ENCODE measurements at places on chromosomes 11 and 22. TPM values are rescaled to one million over a fixed set of nuclear protein-coding genes. Genes with fewer than 3 reads are reported as not detected.

The SYNGR1 gene
- total RNA-seq = 0.47 TPM

The OR10A2 gene
- not detected for total RNA-seq

The OR51E2 gene
- not detected for total RNA-seq

- H3K36me3 ChIP-seq = peaks cover 8% of the 10 kb centered on the region
- H3K4me3 ChIP-seq = peak overlapping the region; percentile 9
- peaks cover 9% of the 10 kb centered on the region for H3K4me1 ChIP-seq
- peaks cover 51% of the 10 kb centered on the region for H3K27me3 ChIP-seq
- no peak for DNase-seq
Measured at GRCh38 chr22:50167689-50168489, 2.6 kb upstream of the PANX2 start.

DNA sequence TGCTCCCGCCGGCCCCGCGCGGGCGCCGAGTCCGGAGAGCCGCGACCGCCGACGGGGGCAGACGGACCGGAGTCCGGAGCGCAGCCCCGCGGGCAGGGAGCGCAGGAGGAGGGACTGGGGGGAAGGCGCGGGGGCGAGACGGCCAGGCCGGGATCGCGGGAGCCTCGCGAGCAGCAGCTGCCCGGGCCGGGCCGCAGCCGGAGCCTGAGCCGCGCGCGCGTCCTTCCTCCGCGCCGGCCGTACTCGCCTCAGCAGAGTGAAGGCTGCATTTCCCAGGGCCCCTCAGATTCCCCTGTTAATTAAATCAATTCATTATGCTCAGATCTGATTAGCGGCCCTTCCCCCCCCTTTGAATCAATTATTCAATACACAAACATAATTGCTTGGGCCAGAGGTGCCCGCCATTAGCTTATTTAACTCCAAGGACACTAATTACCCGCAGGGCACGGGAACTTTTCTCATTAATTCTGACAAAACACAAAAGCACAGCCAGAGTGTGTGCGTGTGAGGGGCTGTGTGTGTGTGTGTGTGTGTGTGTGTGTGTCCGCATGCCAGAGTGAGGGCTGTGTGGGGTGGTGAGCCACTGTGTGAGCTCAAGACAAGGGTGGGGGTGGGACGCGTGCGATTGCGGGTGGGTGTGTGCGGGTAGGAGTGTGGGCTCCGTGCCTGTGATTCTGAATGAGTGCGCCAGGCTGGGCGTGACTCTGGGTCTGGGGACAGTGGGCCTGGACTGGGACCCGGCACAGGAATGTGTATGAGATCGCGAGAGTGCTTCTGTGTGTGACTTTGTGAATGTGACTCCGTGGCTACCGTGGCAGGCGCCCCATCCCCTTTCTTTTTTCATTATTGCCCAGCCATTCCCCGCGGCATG, 5.1 kb upstream of the LMO1 start:
- H3K4me1 ChIP-seq = peaks cover 9% of the 10 kb centered on the region
- no peak overlapping the region for H3K27ac ChIP-seq
- no peak for DNase-seq
- H3K4me3 ChIP-seq = peak overlapping the region; percentile 66
- peaks cover 66% of the 10 kb centered on the region for H3K27me3 ChIP-seq

DNA sequence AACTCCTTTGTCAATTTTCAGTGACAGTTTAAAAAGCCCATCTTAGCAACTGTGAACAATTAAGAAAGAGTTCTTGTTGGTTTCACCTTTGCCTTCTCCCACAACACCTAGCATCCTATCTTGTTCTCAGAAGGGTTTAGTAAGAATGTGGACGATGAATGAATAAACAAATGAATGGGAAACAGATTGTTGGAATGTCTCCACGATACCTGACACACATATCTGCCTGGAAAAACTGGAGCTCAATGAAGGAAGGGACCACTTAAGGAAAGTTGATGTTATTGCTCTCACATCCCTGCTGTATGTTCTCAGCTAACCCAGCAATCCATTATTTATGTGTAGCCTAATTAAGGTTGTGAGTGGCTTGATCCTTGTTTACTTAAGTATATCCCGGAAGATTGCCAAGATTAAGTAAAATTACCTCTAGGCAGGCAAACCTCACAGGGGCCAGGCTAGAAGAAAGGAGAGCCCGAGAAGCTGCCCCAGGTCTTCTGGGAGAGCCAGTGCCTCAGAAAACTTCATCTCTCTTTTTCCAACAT, 286.4 kb downstream of the NXPE2 start:
- no peak for DNase-seq
- no peaks in the 10 kb centered on the region for H3K27me3 ChIP-seq
- no peak overlapping the region for H3K4me3 ChIP-seq
- no peaks in the 10 kb centered on the region for H3K4me1 ChIP-seq
- no peak overlapping the region for H3K27ac ChIP-seq

GRCh38 chr11:15625691-15626090, 511.0 kb downstream of the INSC start:
- no peak for DNase-seq
- peaks cover 81% of the 10 kb centered on the region for H3K27me3 ChIP-seq
- H3K4me3 ChIP-seq = no peak overlapping the region
- no peaks in the 10 kb centered on the region for H3K4me1 ChIP-seq

The APOL5 gene
- not detected for total RNA-seq

GRCh38 chr11:32510039-32510438, 73.6 kb upstream of the EIF3M start:
- no peak for DNase-seq
- H3K4me1 ChIP-seq = peaks cover 2% of the 10 kb centered on the region
- no peak overlapping the region for H3K4me3 ChIP-seq
- H3K27me3 ChIP-seq = peaks cover 27% of the 10 kb centered on the region

DNA sequence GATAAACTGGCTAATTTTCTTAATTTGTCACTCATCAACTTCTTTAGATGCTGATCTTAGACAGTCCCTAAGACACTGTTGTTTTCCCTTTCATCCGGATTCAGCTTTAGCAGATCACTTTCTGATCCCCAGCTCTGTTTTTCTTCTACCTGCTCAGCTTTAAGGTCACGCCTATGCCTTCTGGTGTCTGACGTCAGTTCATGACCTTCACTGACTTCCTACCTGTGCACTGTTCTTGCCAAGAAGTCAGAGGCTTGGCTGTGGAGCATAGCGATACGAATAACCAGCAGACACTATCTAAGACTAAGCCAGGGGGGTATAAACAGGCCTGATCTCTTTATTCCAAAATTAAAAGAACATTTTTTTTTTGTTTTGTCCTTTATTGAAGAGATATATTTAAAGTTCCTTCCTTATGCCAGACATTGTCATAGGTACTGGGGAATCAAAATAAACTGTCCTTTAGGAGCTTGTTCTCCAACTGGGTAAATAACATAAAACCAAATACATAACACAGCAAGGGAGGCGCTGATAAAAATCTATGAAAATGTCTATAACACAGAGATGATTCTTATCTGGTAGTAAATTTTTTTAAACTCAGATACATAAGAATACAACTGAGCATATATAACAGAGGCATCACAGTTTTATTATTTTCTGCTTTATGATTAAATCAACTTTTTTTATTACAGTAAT, 352.2 kb upstream of the CTSC start:
- DNase-seq = no peak
- peaks cover 14% of the 10 kb centered on the region for H3K27me3 ChIP-seq
- H3K36me3 ChIP-seq = no peaks in the 10 kb centered on the region
- peaks cover 2% of the 10 kb centered on the region for H3K4me1 ChIP-seq

DNA sequence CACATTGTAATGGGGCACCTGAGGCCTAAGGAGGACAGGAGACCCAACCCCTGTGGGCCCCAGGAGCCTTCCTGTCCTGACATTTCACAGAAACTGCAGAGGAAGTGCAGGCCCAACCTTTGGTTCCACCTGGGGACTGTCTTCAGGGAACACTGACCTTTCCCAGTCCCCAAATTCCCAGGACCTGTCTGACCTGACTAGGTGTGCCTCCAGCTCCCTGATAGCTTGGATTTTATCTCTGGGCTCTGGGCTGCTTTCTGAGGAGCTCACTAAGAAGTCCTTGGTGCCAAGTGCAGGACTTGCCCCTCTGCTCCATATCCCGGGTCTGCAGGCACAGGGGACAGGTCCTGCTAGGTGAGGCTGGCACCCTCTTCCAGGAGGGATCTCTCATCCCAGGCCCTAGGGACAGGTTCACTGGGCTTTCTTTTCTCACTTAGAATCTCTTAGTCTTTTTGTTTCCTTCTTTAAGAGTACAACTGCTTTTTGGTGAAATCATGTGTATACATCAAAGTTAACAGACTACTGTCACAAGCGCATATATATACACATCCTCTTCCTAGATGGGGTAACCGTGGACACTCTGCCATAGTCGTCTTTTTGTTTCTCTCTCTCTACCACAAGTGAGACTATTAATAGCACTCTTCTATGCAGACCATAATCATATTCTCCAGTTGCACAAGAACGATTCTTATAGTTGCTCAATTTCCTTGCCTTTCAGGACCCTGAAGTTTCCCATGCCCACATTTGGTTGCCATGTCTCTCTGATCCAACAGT, 72.0 kb upstream of the IGLL5 start:
- peak overlapping the region; percentile 19 for H3K27ac ChIP-seq
- H3K27me3 ChIP-seq = no peaks in the 10 kb centered on the region
- peaks cover 60% of the 10 kb centered on the region for H3K4me1 ChIP-seq
- no peak for DNase-seq

The WNT11 gene
- 2.1 TPM for total RNA-seq

The AIFM3 gene
- 1.2 TPM for total RNA-seq

The GAB2 gene
- total RNA-seq = 14.4 TPM

DNA sequence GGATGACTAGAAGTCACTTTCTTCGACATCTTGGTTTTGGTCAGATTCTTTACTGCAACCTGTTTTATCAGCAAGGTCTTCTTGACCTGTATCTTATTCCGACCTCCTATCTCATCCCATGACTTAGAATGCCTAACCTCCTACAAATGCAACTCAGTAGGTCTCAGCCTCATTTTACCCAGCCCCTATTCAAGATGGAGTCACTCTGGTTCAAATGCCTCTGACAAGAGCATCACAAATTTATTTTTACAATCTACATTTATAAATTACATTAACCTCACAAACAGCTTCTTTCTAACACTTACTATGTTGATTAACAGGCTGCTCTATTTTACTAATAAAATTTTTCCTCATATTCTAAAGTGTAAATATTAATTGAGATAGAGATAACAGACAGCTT, 867.0 kb upstream of the CNTN5 start:
- no peaks in the 10 kb centered on the region for H3K4me1 ChIP-seq
- no peak overlapping the region for H3K4me3 ChIP-seq
- no peaks in the 10 kb centered on the region for H3K27me3 ChIP-seq
- no peak overlapping the region for H3K27ac ChIP-seq
- H3K36me3 ChIP-seq = no peaks in the 10 kb centered on the region
- DNase-seq = no peak

DNA sequence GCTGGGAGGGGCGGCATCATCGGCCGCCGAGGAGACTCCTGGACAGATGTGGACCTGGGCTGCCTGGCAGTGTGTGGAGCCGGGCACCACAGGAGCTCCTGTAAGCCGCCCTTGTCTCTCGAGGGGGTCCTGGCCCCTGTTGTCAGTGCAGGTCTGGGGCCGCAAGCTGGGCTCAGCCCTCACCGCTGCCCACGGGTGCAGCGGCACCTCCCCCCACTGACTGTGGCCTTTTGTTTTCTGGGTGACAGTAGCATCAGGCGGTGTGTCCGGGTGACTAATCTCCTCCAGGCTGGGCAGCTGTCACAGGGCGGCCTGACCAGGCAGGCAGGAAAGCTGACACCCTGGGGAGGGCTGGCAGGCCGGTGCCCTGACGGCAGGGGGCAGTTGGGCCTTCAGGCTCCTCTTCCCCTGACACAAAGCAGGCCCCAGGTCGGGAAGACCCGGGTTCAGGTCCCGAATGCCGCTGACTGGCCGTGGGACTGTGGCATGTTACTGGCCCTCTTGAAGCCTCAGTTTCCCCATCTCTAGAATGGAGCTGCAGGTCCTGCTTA, 16.3 kb downstream of the DGKZ start:
- H3K4me3 ChIP-seq = no peak overlapping the region
- H3K4me1 ChIP-seq = peaks cover 31% of the 10 kb centered on the region
- no peaks in the 10 kb centered on the region for H3K27me3 ChIP-seq
- no peak for DNase-seq
- H3K36me3 ChIP-seq = no peaks in the 10 kb centered on the region

DNA sequence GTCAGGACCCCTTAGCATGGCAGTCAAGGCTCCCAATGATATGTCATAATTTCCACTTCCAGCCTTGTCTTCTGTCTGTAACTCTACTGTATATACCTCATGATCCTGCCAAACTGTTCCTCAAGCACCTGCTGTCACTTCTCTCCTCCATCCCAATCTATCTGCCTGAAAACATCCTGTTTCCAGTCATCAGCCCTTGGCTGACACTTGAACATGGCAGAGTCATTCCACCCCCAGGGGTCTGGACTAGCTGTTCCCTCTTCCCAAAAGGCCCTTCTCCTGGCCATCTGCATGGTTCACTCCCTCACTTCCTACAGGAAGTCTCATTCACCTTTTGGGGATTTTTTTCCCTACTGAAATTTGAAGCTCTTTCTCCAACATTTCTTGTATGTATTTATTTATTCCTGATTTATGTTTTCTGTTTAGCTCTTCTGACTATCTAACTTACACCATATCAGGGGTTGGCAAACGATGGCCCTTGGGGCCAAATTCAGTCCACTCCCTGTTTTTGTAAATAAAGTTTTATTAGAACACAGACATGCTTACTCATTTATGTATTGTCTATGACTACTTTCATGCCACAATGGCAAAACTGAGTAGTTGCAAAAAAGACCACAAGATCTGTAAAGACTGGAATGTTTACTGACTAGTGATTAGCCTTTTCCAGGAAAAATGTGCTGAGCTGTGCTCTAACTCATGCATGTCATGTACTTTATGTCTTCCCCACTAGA, 278.4 kb downstream of the KIRREL3 start:
- H3K36me3 ChIP-seq = peaks cover 2% of the 10 kb centered on the region
- no peaks in the 10 kb centered on the region for H3K4me1 ChIP-seq
- no peak overlapping the region for H3K4me3 ChIP-seq
- DNase-seq = no peak

The SCGB1C1 gene
- total RNA-seq = not detected

GRCh38 chr11:23749762-23750430, 747.0 kb upstream of the LUZP2 start:
- H3K27ac ChIP-seq = no peak overlapping the region
- H3K27me3 ChIP-seq = no peaks in the 10 kb centered on the region
- H3K4me3 ChIP-seq = no peak overlapping the region
- no peaks in the 10 kb centered on the region for H3K36me3 ChIP-seq
- no peak for DNase-seq

The SLC43A3 gene
- 12.1 TPM for total RNA-seq

DNA sequence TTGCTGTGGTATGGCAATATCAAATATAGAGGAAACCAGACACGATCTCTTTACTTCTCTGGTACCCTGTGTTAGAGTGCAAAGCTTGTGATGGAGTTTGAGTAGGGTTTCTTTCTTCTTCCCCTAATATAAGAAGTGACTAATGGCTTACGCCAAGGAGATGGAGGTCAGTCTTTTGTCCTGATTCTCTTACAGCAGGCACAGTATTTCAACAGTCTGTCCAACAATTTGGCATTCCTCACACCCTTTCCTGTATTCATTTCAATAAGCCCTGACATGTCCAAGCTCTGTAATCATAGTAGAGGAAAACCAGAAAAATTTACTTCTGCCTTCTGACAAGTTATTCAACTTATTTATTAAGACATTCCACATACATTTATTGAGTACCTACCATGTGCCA, 546.2 kb downstream of the TMEM135 start:
- no peaks in the 10 kb centered on the region for H3K27me3 ChIP-seq
- no peak for DNase-seq
- no peaks in the 10 kb centered on the region for H3K4me1 ChIP-seq
- no peak overlapping the region for H3K4me3 ChIP-seq
